ENCODE measurements at places on chromosomes 6 and 20. TPM values are rescaled to one million over a fixed set of nuclear protein-coding genes. Genes with fewer than 3 reads are reported as not detected.

Gene MEP1A
- not detected for total RNA-seq

Gene VPS16
- 46.0 TPM for total RNA-seq

Gene CYP24A1
- total RNA-seq, result not detected

Gene LY6G6C
- total RNA-seq, result not detected

Measured in activated T-helper 1 cell treated with anti-CD3 and anti-CD28 coated beads, Interleukin-12 subunit alpha, Interleukin-12 subunit beta, Interleukin-2, Interleukin-4 antibody, amounts not matched to agents 30 ng/mL and 10 ng/mL and 1 ng/mL, durations not matched to agents 14 hours and 24 hours and 36 hours (primary cell).